Activated CD4-positive, CD25-positive, alpha-beta regulatory T cell treated with anti-CD3 and anti-CD28 coated beads, Interleukin-2, amount 50 U/mL, for 24 hours (primary cell): ENCODE measurements at places on chromosomes 6 and 20.

DNA sequence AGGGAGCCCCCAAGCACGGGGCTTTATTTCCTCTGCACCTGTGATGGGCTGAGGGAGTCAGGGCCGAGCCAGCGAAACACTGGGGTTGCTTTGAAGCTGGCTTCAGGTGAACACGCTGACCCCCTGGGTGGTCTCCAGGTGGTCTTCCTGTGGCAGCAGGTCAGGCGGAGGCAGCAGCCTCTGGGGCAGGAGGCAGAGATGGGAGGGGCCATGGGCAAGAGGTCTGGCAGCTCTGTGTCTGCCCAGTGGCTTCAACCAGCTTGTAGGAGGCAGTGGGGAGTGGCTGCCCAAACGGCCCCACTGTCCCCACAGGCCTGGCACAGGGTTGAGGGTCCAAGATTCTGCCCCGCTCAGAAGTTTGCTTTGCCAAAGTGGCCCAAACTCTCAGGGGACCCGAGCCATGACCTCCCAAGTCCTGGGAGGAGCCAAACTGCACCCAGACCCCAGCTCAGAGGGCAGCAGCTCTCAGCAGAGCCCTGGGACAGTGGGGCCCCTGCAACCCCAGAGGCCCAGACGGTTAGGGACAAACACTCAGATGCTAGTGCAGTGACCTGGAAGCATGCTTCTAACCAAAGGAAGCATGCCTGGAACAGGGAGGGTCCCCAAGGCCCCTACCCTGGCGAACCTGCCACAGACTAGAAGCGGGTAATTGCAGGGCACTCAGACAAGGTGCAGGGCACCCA is 15.3 kb downstream of the NTSR1 start:
- ATAC-seq, result no peak

GRCh38 chr20:43963872-43964791 is 49.5 kb downstream of the TOX2 start:
- peak; percentile 73 for ATAC-seq

GRCh38 chr6:80622641-80623040 is 516.2 kb downstream of the BCKDHB start:
- no peak for ATAC-seq

DNA sequence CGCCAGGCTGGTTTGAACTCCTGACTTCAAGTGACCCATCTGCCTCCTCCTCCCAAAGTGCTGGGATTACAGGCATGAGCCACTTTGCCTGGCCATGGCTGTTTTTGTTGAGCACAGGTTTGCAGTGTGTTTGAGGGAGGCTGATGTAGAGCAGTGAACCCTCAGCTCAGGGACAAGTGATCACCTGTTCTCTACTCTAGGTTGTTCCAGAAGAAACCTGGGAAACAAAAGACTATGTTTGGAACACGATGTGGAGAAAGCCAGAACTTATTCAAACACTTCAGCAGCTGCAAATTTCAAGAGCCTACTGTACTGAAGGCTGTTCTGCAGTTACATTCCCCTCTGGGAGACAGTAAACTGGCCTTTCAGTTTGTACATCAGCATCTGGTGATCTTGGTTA is 4.7 kb downstream of the TULP1 start:
- ATAC-seq, result no peak

DNA sequence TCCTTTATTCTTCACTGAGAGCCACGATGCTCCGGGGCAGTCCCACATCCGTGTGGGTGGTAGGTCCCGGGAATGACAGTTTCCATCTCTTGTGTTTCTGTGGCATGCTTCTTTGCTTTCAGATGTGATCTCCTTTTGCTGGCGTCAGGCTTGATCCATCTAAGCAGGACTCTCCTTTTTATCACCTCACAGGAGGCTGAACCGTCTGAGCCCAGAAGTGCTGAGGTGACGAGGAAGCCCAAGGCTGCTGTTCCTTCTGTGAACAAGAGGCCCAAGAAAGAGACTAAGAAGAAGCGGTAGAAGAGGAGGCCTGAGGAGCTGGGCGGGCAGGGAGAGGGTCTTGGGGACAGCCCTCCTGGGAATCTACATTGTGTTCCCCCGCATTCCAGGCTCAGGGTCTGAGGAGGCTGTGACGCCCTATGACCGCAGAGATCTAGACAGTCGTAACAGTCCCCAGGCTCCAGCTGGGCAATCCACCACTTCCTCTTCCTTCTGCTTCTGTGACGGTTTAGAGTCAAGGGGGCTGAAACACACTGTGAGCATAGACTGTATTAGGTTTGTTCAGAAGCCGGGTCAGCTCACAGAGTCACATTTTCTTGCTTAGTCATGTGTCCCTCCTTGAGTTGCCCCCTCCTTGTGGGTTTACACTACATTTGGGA is 26.8 kb downstream of the MANBAL start:
- ATAC-seq, result peak; percentile 46

- ATAC-seq, result no peak
These were observed 1.2 kb upstream of the TSPO2 start for GRCh38 chr6:41040940-41041536.

- no peak for ATAC-seq
These were observed 14.0 kb downstream of the IGF2R start for GRCh38 chr6:159982731-159983506.

- ATAC-seq, result no peak
These were observed 327.6 kb downstream of the NKAIN2 start for GRCh38 chr6:124131259-124131658.

DNA sequence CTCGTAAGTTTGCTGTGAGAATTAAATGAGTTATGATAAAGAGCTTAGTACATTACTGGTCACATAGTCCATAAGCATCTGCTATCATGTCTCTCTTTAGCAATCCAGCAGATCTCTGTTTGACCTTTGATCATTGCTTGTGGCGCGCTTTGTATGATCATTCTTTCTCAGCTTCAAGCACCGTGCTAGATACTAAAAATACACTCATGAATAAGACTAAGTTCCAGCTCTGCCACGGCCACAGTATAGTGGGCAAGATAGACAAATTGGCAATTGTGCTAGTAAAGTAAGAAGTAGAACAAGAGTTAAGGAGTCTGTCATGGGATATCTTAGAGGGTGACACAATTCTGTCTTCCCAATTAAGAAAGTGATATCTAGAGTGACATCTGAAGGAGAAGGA is 75.2 kb upstream of the ADGRF1 start:
- ATAC-seq, result no peak

- no peak for ATAC-seq
These were observed 87.8 kb downstream of the KIZ start for GRCh38 chr20:21213691-21214090.

DNA sequence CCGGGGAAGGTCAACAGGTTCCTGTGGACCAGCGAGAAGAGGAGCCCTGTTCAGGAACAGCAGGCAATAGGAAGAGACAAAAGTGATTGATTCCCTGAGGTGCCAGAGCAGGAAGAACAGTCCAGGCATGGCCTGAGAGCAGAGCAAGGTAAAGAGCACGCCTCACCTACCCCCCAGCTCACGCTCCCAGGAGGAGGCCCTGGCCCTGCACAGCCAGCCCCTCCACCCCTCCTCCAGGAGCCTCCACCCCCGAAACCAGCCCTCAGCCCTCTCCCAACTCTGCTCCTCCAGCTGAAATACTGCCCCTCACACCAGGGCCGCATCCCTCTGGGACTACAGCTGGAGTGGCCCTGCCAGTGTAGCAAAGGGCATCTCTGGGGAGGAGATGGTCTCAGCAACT is 181.9 kb upstream of the QKI start:
- no peak for ATAC-seq

- ATAC-seq, result no peak
These were observed 190.3 kb downstream of the LINC00237 start for GRCh38 chr20:20915844-20916243.

- no peak for ATAC-seq
These were observed 6.3 kb downstream of the EBF4 start for GRCh38 chr20:2698912-2699311.

DNA sequence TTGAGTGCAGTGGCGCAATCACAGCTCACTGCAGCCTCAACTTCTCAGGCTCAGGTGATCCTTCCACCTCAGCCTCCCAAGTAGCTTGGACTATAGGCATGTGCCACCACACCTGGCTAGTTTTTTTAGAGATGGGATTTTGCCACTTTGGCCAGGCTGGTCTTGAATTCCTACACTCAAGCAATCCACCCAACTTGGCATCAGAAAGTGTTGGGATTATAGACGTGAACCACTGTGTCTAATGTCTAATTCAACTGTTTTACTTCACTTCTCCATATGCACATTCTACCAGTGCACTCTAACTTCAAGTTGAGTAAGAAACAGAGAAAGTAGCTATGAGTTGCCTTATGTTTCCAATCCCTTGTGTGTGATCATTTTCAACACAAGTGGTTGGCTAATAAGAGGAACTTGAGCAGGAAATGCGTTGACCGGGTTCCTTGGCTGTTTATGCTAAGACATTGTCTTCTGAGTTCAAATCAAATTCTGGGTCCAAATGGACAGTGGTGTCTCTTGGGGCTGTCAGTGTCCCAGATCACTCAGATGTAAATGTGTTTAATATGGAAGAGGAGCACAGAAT is 23.9 kb downstream of the ZNF337 start:
- no peak for ATAC-seq

DNA sequence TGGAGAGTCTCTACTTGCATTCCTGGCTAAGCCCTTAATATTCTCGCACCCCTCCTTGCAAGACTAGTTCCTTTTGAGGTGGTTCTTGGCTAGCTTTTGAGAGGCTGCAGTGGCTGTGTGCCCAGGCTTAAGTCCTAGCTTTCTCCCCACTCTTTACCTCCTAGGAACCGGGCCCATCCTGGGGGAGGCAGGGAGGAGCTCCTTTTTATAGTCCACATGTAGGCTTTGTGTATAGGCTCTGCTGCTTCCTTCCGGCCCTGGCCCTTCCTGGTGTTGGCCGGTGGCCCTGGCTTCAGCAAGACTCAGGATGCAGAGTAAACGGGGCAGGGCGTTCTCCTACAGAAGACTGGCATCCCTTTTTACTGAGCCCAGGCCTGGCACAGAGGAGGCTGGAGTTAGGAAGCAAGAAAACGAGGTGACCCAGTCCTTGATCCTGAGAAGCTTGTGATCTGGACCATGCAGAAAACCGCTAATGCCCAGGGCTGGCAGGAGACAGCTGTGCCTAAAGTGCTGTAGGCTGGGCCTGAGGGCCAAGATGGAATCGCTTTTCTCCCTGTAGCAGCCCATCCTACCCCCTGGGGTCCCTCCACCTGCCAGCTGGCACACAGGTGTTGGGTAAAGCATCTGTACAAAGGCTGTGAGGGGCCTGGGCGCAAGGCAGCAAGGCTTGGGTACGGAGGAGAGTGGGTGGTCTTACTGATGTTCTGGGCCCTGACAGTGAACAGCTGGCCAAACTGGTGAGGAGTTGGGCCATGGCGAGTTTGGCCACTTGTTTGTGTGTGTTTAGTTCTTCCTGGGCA is 8.7 kb downstream of the PLCG1 start:
- ATAC-seq, result no peak

GRCh38 chr6:64006246-64006645 is 370.6 kb downstream of the PHF3 start:
- no peak for ATAC-seq

- no peak for ATAC-seq
These were observed 1.7 kb downstream of the NECAB3 start for GRCh38 chr20:33672426-33673113.

DNA sequence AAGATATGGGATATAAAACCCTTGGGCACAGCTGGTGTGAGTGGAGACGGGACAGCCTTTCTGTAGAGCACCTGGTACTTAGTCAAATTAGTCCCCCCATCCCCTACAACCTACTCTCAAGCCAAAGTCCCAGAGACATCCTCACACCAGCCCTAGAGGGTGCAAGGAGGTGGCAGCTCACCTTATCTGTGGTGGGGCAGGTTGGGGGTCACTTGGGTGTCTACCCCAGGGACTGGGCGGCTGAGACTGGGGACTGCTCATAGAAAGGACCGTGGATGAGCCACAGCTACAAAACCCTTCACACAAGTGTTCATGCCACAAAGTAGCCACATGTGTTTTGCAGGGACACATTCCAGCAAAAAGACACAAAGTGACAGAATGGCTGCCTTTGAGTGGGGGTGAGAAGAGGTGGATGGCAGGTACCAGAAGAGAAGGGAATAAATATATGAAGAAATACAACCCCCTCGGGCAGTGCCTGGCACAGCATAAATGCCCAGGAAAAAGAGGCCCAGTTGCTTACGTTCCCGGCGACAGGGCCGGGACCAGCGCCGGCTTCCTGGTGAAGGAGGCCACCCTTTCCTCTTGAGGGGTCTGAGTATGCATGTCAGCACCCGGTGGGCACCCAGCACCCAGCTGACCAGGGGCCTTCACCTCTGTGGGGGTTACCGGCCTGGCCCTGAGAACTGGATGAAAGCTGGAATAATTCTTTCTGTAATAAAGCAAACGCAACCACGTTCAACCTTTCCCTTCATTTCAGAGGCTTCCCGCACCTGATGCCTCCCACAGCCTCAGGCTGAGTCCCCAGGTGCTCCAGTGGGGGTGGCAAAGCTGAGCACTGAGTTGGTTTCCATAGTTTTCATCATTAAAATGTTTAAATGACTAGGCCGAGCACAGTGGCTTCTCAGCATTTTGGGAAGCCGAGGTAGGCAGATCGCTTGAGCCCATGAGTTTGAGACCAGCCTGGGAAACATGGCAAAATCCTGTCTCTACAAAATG is 14.4 kb upstream of the CEBPB start:
- no peak for ATAC-seq

DNA sequence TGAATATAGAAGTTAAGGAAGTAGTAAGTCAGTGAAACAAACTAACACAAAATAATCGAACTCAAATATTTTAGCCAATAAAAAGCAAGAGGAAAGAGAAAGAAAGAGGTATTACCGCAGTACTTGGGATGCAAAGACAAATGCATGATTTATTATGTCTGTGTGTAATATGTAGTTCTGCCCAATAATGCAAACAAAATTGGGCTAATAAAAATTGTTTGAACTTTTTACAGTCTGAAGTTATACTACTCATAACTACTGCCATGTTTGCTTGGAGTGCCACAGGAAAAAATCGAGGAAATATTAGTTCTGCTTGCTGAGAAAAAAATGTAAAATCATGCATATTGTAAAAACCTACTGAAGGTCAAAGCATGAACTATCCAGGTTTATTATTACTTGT is 360.3 kb upstream of the KCNQ5 start:
- no peak for ATAC-seq

DNA sequence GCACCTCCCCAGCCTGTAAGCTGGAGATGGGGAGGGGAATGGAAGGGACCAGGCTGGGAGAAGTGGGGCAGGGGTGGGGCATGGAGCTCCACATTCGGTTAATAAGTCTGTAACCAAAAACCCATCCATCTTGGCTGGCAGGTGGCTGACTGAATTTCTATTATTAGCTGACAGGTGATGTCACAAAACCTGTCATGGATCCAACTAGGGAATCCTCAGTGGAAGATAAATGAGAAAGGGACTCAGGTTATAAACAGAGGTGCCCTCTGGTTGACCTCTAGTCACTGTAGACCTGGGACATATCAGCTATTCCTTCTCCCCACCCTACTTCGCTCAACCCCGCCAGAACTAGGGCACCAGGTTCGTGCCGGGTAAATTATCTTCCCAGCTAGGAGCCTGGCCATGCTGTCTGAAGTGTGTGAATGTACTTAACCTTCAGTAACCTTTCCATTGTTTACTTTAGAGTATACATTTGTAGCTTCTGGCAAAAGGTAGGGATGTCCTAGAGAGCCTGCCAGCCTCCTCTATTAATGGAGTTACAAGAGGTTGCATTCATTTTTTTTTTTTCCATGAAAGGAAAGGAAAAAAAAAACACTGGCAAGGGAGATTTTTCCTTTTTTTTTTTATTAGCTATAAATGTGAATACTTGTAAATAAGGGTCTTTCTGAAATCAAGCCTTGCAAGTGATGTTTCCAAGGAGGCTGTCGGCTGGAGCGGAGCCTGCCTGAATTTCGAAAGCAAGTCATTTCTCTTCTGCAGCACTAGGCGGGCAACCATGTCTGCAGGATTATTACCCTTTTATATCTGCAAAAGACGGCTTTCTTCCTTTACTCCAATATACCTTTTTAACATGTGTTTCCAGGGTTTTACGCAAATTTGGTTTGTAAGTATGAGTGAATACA is 135.9 kb downstream of the TMEM242 start:
- no peak for ATAC-seq

GRCh38 chr6:72553531-72554511 is 68.0 kb upstream of the KCNQ5 start:
- ATAC-seq, result peak; percentile 76
